GM04503 (cell line): ENCODE measurements at places on chromosomes 7 and 10.

DNA sequence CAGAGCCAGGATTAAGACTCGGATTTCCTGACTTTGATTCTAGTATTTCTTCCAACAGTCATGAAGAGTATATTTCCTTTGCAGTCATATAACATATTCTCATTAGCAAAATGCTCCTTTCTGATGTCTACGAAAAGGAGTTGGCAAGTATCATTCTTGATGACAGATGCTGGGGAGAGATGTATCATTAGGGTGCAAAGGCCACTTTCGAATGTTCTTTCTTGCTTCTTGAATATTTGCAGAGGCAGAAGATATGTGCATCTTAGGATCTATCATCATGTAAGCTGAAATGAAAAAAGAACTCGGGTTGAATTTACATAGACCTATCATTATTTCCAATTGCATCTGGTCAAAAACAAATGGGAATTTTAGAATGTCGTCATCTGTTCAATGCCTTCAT is 294.4 kb downstream of the BAMBI start:
- no peak for DNase-seq

DNA sequence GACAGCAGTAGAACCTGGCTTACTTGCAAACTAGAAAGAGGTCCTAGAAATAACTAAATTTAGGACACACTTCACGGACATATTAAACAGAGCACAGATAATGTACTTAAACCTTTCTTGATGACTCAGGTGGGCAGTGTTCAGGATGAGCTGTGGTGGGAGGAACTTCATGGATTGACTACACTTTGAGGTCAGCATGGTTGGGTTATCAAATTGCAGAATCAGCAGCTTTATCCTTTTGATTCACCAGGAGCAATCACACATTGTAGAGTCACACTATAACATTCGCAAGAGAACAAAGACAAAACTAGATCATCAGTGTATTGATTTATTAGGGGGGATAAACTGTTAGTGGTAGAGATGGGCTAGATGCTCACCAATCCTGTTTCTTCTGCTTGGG is 38.6 kb upstream of the AGK start:
- no peak for DNase-seq

GRCh38 chr7:26658389-26659084 is 205.9 kb downstream of the SKAP2 start:
- DNase-seq, result no peak

GRCh38 chr10:69800109-69800508 is 1.6 kb upstream of the COL13A1 start:
- DNase-seq, result no peak

DNA sequence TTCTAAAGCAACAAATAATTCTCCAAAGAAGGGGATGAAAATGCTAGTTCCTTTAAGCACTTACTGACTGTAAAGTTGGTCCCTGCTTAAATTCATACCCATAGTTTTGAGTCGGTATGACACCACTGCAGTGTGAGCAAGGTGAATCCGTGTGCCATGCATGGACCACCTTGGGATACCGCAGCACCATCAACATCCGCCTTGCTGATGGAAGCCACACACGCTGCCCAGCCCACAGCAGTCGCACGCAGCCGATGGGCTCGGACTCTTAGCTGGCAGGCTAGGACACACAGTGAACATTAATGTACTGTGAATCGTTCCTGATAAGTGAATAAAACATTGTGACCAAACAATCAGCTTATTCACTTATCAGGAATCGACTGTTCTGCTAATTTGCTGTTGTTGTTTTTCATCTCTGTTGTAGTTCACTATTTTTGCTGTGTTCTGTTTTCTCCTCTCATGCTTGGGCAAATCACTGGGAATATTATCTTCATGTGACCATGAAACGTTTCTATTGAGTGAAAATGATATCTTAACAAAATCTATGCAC is 275.5 kb downstream of the USP6NL start:
- no peak for DNase-seq

GRCh38 chr10:128084364-128084763 is 41.9 kb downstream of the MKI67 start:
- no peak for DNase-seq

DNA sequence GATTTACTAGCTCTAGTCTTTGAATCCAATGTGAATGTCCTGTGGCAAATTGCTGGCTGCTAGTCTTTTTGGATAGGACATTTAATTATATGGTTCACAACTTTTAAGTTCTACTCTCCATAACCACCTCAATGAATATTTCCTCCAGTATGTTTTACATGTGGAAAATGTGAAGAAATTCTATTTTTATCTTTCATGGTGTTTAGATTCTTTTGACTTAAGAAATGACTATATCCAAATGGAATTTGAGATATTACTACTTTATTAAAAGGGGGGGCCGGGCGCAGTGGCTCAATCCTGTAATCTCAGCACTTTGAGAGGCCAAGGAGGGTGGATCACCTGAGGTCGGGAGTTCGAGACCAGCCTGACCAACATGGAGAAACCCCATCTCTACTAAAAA is 202.0 kb downstream of the ARL4A start:
- DNase-seq, result no peak
